Stimulated activated CD8-positive, alpha-beta memory T cell treated with anti-CD3 and anti-CD28 coated beads, Interleukin-2, amount 100 ng/mL, for 1 hour (primary cell): ENCODE measurements at places on chromosomes 5 and 9.

GRCh38 chr9:133405508-133406438 is 12.0 kb downstream of the REXO4 start:
- no peak for DNase-seq

DNA sequence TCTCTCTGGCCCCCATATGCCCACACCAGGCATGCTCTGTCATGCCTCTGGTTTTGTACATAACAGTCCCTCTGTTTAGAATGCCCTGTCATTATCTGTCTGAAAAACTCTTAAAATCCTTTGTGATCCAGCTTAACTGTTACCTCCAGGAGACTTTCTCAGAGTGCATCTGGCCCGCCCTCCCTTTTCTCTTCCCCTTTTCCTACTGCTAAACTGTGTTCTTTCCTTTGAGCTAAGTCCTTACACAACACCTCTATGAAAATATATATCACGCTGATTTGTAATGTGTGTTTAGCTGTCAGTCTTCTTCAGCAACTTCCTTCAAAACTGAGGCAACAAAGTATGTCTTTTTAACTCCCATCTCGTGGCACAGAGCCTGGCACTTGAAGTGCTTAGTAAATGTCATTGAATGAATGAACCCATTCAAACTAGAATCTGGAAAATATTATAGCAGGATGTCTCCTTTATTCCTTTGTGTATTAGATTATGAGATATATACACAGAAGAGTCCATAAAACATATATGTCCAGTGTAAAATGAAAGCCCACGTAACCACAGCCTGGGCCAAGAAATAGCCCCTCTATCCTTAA is 166.2 kb upstream of the KLF9 start:
- no peak for DNase-seq

- DNase-seq = no peak
These were observed 99.1 kb downstream of the DPYSL3 start for GRCh38 chr5:147410496-147411358.

- no peak for DNase-seq
These were observed 260.5 kb upstream of the MVB12B start for GRCh38 chr9:126066131-126066530.

DNA sequence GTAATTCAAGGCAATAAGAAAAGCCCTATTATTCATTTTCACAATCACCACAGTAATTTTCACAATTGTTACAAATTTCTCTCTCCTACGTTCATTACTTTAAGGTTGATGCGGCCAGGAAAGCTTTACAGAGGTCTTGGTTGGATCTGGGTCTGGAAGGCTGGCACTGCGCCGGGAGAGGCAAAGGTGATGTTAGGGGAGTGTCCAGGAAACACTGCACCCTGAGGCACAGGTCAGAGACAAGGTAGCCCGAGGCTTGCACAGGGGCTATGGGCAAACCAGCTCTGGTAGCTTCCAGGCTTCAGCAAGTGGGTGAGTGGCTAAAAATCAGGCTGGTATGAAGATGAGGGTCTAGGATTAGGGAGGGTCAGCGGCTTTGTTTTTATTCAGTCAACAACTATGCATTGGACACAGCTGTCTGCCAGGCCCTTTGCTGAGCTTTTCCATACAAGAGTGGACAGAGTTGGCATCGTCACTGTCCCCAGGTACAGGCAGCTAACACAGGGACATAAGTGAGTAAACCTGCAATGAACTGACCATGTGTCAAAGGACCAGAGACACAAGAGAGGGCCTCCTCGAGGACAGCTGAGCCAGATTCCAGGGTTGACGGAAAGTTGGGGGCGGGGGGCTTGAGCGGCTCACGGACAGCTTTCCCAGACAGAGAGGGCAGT is 12.4 kb upstream of the TENT4A start:
- DNase-seq = no peak

DNA sequence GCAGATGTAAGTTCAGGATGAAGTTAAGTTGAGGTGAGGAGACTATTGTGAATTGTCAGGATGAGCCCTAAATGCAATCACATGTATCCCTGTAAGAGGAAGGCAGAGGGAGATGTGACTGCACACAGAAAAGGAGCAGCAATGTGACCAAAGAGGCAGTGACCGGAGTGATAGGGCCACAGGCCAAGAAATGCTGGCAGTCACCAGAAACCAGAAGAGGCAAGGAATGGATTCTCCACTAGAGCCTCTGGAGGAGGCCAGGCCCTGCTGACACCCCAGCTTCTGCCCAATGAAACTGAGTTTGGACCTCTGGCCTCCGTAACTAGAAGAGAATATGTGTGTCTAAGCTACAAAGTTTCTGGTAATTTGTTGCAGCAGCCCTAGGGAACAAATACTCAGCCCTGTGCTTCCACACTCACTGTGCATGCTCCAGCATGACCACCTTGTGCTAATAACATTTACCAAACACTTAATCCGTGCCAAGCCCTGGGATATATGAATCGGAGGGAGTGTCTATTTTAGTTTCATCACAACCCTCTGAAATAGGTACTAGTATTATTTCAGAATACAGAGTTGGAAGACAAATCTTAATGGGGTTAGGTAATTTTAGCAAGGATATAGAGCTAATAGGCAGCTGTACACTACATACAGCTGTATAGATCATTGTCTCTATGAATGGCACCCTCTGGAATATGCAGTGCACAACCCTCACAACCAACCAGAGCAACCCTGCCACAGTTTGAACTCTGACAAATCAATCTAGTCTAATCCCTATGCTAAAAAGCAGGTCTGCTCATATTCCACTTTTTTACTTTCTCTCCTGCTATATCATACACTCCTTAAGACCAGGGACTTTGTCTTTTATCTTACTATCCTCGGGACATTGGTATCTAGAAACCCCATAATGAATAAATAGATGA is 7.8 kb upstream of the GPX8 start:
- DNase-seq = no peak
